ENCODE measurements at places on chromosomes 16 and 17.
A peak's percentile ranks its signal among the peaks of the same experiment; 100 is the strongest.

DNA sequence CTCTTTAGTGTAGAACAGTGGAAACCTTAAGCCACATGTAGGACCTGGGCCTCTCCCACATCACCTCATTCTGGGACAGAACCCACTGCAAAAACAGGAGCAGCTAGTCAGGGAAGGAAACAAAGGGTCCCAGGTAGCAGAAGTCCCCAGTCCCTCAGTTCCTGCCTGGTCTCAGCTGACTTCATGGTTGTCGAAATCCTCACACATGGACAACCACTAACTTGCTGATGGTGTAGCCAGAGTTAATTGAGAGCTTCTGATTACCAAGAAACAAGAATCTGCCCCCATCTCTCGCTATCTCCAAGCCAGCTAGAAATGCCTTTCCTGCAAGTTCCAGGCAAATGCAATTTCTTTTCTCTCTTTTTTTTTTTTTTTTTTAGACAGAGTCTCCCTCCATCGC lies 3.6 kb upstream of the ARL5C start:
- no peak for DNase-seq

GRCh38 chr16:28324235-28324886 lies 32.0 kb downstream of the SBK1 start:
- no peak for DNase-seq

- no peak for DNase-seq
These were observed 79.9 kb downstream of the TMEM100 start for GRCh38 chr17:55642741-55643140.

DNA sequence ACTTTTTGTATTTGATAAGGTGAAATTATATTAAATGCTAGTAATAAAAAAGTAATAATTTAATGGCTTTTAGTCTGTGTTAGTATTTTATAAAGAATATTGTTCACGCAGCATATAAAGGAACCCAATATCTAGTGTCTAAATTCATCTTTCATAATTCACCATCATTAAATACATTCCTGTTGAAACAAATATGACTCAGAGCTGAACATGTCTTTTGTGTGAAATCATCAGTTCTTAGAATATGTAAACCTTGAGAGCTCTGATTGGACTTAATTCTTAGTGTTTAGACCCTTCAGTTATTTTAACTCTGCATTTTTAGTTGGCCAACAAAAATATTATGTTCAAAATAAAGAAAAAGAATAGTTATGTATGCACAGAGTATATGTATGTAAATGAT lies 71.8 kb downstream of the ABHD15 start:
- no peak for DNase-seq

DNA sequence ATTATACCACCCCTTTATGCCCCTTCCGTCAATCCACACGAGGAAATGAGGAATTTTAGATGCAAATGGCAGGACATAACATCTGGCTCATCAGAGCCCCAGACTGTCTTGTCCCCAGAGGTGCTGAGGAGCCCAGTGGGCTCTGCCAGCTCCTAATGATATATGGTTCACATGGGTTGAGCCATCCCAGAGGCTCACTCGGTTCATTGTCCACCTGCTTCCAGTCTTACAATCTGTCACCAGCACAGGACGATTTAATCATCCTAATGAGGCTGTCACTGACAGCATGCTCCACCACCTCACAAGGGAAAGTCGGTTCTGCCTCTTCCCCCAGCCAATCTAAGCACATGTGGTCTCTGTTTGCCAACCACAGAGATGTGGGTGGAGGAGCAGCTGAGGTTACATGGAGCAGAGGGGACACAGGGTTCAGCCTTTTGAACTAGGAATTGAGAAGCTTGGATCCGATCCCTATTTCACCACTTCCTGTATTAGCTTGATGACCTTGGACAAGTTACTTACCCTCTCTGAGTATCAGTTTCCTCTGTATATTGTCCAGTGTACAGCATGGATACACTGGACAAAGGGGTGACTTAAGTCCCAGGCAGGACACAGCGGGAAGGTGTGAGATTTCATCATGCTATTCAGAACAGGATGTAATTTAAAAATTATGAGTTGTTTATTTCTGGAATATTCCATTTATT lies 27.0 kb upstream of the DHX8 start:
- peak; percentile 33 for DNase-seq

DNA sequence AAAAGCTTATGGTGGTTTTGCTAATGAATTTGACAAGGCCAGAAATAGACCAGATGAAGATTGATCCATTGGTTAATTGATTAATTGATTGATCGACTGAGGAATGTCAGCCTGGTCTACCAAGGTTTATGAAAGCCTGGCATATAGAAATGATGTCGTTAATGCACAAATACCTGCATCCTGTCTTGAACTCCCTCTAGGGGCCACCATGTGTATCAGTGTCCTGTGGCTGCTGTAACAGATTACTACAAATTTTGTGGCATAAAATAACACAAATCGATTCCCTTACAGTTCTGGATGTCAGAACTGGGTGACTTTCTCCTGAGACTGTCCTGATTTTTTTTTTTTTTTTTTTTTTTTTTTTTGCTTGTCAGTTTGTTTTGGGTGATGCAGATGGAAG lies 553.2 kb downstream of the MAF start:
- no peak for DNase-seq

DNA sequence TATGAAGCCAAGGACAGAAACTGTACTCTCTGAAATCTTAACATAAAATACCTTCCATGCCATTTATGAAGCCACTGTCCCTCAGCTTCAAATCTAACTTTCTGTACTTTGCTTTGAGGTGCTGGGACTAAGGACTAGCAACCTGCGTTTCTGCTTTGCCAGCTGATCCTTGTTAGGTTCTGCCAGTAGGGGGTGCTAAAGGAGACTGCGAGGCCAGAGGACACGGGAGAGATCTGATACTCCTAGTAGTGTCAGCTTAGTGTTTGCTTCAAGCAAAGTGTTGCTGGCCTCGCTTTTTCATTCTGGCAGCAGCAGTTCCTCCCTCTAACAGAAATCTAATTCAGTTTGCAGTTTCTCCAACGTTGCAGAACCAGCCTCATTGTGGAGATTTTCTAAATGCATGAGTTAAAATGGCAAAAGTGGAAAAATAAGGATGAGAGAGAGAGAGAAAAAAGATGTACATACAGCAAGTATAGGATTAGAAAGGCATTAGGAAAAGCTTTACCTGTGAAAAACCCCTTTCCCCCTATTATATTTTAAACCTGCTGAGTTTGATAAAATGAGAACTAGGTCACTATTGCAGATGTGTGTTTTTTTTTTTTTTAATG lies 297.5 kb downstream of the CA10 start:
- peak; percentile 23 for DNase-seq

GRCh38 chr17:71628306-71628705 lies 492.5 kb upstream of the SOX9 start:
- peak; percentile 18 for DNase-seq

- no peak for DNase-seq
These were observed 53.7 kb downstream of the IQCK start for GRCh38 chr16:19771796-19772195.

DNA sequence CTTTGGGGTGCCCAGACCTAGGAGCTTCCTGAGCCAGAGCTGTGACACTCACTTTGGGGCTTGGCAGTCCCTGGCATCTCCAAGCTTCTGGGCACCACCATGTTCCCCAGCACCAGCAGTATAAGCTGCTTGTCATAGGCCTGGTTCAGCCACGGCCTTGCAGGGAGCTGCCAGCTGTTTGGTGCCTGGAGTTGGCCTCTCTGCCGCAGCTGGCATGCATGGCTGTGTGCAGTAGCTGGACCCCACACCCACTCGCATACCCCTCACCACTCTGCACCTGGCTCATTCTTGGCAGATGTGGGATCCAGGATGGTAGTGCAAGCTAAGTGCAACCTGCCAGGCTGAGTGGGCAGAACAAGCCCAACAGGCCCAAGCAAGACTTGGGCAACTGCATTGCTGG lies 73.4 kb upstream of the BRD7 start:
- DNase-seq, result no peak

DNA sequence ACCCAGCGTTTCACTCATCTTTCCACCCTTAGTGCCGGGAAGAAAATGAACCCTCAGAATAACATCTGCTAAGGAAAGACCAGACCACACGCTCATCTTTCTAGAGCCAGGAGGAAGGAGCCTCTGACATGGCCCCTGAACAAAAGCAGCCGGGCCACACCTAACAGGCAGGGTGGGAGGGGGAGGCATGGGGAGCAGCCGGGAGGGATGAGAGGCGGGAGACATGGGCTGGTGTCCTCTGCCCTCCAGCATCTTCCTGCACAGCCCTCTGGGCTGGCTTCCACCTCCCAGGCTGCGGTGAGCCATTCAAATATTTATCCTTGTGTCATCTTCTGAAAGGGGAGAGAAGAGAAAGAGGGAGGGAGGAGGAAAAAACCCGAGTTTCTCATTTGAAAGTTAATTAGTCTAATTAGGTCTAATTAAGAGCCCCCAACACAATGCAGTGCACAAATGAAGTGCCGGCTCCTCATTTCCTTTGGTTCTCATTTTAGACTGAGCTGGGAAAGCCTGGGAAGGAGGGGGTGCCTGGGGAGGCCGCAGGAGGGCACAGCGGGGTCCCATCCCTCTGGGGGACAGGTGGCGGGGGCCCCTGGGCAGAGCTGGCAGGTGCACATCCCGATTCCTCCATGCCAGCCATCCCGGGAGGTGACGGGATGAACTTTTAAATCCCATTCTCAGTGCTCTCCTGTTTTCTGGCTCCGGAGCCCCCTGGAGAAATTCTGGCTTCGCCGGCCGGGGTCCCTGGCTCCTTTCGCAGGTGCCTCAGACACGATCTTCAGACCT lies 90.5 kb downstream of the ENGASE start:
- DNase-seq, result no peak

- DNase-seq, result peak; percentile 63
These were observed 2.1 kb downstream of the PRKCA start for GRCh38 chr17:66304304-66305174.

- DNase-seq, result no peak
These were observed 31.4 kb downstream of the CCR7 start for GRCh38 chr17:40533896-40534295.

- no peak for DNase-seq
These were observed 45.6 kb upstream of the BAHCC1 start for GRCh38 chr17:81349397-81350319.

DNA sequence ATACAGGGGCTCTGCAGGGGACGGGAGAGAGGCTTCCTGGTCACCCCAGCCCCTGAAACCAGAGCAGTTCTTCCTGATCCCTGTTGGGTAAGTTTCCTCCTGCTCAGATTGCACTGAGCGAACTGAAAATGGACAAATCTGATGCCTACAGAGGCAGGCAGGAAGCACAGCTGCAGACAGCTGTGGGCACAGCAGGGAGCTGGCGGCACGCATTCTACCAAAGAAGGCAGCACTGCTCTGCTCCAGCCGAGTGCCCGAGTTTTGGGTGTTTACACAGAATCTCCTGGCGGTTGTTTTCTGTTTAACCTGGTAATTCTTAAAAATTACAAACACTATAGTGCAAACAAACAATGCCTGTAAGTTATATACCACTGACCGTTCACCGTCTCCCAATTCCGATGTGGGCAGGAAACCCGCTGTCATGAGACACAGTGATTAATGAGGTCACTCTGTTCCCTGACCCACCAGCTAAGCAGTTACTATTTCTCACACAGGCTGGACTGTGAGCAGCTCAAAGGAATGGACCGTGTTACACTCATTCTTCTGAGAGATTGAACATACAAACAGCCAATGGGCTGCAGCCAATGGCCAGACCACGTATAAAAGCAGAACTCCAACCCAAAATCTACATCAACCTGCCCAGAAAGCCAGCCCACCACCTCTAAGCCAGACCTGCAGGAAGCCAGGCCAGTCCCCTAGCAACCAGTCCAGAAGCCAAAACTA lies 25.5 kb downstream of the NSMCE1 start:
- DNase-seq, result peak; percentile 84

DNA sequence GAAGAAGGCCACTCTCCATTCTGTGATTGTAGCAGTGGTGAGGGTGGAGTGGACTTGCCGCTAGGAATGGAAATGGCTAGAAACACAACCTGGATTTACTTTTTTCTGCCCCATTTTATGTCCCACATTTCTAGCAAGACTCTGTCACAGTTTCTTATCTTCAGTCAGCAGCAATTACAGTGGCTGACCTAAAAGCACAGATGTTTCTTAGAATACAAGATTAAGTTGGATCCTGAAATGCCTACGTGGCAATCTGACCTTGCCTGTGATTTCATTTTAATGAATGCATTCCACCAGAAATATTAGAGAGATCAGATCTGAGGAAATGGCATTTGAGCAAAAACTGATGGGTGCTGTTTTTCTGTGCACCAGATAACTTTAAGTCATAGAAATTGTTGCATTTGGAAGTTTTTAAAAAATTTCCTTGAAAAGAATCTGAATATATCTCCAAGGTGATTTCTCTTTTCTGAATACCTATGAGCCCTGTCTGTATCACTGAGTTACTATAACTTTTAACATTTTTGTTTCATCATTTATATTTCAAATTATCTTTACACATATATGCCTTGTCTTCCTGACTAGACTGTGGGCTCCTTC lies 5.4 kb downstream of the HEATR3 start:
- DNase-seq, result no peak
